ENCODE measurements at places on chromosomes 5 and 9. TPM values are rescaled to one million over a fixed set of nuclear protein-coding genes. Genes with fewer than 3 reads are reported as not detected.

DNA sequence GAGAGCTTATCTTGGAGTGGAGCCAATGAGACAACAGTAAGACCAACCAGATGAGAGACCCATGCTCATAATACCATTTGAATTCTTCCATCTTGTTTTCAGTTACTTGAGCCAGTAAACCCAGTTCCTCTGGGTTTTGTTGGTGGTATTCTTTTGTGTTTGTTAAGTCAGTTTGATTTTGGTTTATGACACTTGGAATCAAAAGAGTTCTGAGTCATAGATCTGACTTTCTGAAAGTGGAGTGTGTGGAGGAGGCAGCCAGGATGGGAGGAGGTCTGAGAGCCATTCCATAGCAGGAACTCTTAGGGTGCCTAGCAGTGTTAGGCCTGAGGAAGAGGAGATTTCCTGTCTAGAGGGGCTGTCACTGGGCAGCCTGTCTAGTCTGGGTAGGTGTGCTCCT is 24.6 kb upstream of the PANK3 start:
- no peak overlapping the region for H3K27ac ChIP-seq
- H3K4me3 ChIP-seq = no peak overlapping the region
- H3K36me3 ChIP-seq = no peaks in the 10 kb centered on the region

The OR13C3 gene
- not detected for total RNA-seq

- no peaks in the 10 kb centered on the region for H3K27me3 ChIP-seq
- no peaks in the 10 kb centered on the region for H3K36me3 ChIP-seq
- no peak for DNase-seq
- H3K27ac ChIP-seq = no peak overlapping the region
These were observed 39.3 kb downstream of the RAI14 start for GRCh38 chr5:34695275-34696027.

GRCh38 chr5:66306105-66306843 is 162.2 kb downstream of the SREK1 start:
- peak; percentile 82 for DNase-seq
- H3K27ac ChIP-seq = no peak overlapping the region
- H3K4me3 ChIP-seq = no peak overlapping the region
- no peaks in the 10 kb centered on the region for H3K36me3 ChIP-seq
- no peaks in the 10 kb centered on the region for H3K27me3 ChIP-seq

DNA sequence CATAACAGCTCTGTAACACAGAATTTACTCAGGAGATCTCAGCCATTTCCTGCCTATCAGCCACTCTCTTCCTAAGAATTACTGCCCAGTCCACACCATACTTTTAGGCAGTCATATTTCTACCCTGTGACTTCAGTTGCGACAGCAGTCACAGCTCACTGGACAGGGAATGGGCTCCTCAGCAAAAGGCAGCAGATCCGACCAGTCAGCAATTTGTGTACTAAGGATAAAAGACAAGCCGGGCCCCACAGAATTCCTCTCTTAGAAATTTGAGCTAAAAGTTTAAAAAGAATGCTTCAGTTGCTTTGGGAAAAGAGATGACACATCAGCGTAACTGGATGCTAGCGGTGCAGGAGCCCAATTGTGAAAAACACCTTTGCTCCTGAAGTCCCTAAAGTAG is 172.1 kb downstream of the ENC1 start:
- DNase-seq = no peak
- no peak overlapping the region for H3K4me3 ChIP-seq
- no peaks in the 10 kb centered on the region for H3K27me3 ChIP-seq
- H3K36me3 ChIP-seq = no peaks in the 10 kb centered on the region
- H3K27ac ChIP-seq = no peak overlapping the region
- peaks cover 12% of the 10 kb centered on the region for H3K4me1 ChIP-seq

Measured in hepatocyte (in vitro differentiated cells).